Activated CD8-positive, alpha-beta memory T cell treated with anti-CD3 and anti-CD28 coated beads for 4 hours (primary cell): ENCODE measurements at places on chromosomes 4 and X.

DNA sequence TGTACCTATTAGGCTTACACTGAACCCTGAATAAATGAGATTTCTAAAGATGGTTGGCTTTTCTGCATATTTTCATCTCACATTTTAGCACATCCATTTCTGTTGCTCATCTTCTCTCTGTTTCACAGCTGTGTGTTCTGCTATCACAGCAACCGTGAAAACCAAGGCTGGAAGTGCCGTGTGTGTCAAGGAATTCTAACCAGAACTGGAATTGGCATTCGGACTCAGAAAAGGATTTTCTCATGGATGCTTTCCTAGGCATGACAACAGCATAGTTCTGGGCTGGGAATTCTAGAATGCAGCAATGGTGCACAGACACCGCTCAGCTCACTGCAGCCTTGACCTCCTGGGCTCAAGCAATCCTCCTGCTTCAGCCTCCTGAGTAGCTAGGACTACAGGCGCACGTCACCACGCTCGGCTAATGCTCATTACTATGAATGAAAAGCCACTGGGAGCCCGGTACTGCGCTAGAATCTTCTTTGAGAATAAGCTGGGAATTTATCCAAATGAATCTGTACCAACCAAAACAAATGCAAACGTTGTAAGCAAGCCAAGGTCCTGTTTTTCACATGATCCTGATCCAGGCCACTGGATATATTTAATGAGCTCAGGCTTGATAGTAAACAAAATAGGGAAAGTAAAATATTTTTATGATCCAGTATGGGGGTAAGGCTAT, 105.2 kb downstream of the RBM47 start:
- no peak for DNase-seq

DNA sequence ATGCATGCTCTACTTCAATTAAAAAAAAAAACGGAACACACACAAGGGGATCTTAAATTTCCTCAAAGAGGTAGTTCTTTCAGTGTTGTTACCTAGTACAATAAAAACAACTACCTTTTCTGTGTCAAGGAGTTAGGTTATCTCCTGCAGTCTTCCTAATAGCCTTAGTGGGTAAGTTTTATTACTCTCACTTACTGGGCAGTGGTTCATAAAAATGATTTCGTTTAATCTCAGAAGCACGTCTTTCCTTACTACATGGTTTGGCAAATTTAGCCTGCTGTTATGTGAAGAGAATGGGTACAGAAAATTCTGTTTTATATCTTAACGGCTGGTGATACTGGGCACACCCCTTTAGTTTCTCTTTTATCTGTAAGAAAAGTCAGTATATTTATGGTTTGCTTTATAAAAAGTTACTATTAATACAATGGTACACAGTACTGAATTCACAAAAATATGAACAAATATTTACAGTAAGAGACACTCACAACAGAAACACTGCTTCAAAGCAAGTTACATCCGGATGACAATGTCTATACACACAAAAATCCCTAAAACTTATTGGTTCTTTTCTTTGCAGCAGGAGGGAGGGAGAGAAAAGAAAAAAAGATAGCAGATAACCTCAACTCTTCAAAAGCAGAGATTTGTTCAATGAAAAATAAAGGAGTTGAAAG, 8.8 kb downstream of the ADH5 start:
- no peak for DNase-seq

DNA sequence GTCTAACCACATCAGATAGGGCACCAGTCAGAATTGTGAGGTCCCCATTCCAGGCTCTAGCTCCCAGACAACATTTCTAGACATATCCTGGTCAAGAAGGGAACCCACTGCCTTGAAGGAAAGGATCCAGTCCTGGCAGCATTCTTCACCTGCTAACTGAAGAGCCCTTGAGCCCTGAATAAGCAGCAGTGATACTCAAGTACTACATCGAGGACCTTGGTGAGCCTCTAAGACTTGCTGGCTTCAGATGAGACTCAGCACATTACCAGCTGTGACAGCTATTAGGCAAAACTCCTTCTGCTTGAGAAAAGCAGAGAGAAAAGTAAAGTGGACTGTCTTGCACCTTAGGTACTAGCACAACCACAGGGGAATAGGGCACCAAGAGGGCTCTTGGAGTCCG, 205.8 kb upstream of the F9 start:
- DNase-seq, result no peak

DNA sequence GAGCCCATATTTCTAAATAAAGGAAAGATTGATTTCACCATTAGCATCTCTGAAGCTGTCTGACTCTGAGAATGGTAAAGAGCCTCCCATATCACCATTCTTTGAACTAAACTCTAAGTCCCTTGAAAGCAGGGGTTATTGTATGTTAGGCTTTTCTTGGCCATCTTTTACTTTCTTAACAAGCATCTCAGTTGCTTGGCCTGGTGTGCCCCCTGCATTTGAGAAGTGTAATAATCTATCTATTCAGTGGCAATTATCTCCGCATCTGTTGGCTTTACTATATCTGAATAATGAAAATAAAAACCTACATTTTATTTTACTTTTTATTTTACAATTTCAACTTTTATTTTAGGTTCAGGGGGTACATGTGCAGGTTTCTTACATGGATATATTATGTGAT, 128.3 kb upstream of the ARMCX2 start:
- no peak for DNase-seq

DNA sequence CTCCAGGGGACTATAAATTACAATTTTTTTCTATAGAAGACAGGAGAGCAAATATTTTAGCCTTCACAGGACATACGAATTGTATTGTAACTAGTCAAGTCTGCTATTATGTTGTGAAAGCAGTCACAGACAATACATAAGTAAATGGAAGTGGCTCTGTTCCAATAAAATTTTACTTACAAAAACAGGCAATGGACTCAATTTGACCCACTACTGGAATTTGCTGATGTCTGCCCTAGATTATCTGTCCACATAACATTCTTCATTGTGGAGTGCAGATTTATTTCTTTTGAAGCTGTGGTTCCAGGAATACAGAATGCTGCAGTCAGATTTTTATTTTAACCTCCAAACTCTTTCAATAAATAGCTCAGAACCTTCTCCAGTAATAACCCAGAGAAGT, 330.3 kb downstream of the PPP4R3C start:
- no peak for DNase-seq

DNA sequence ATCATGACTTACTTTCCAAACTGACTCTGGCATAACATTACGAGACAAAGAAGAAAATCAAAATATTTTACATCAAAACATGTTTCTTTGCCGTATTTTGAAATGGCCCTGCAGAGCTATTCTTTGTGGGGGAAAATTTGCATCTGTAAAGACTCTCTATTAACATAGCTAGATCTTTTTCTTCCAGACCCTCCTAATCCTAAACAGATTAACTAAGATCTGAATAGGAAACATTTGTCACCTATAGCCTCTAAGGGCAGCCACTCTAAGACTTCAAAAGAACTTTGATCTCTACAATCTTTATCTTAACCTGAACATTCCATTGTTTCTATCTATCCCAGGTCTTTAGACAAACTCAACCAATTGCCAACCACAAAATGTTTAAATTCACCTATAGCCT, 176.6 kb upstream of the CENPE start:
- DNase-seq, result no peak

DNA sequence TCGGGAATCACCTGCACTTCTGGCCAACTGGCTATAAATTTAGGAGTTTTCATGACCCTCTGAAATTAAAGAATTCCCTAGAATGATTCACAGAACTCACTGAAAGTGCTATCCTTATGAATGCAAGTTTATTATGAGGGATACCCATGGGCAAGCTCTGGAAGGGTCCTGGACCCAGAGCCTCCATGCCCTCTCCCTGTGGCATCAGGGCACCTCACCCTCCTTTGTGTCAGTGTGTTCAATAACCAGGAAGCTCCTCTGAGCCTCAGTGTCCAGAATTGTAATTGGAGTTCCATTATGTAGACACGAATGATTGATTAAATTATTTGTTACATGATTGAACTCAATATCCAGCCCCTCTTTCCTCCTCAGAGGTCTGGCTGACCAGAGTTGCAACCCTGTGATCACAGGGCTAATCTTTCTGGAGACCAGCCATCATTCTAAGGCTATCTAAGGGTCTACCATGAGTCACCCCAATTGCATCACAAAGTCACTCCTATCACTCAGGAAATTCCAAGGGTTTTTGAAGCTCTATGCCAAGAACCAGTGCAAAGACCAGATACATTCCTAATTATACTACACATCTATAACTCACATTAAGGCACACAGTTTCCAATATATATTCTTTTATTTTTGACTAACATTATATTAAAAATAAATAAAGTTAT, 8.9 kb downstream of the ANXA3 start:
- no peak for DNase-seq

GRCh38 chr4:145898466-145898865, 40.2 kb downstream of the ZNF827 start:
- DNase-seq, result no peak

GRCh38 chr4:144574000-144574399, 72.0 kb upstream of the HHIP start:
- no peak for DNase-seq

DNA sequence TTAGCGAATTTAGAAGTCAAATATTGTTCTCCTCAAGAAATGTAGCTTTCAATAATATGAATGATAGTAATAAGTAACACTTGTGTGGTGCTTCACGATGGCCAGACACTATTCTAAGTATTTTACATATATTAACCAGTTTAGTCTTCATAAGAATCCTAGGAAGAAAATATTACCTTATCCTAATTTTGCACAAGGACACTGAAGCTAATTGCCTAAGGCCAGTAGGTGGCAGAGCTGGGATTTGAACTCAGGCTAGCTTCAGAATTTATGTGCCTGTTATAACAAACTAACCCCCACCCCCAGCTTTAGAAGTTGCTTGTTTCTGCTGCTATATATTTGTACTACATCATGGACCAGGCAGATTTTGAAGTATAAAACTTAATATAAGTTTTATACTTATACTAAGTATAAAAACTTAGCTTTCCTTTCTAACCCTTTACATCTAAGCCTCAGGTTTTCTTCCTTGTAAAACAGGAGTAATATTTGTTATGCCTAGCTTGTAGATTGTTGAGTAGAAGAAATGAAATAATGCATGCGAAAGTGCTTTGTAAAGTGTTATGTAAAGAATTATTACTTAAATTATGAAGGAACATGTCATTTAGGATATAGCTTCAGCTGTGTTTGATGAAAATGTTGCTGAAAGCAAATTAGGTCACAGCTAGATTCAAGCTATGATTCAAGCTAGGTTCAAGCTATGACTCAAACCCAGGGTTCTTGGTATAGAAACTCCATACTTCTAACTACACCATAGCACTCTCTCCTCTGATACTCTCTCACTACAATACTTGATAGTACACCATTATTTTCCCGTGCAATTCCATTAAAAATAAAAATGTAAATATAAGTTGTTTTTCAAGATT, 4.2 kb upstream of the CDS1 start:
- DNase-seq, result no peak

- DNase-seq, result no peak
These were observed 1.8 kb upstream of the TMEM164 start for GRCh38 chrX:110000847-110001713.

DNA sequence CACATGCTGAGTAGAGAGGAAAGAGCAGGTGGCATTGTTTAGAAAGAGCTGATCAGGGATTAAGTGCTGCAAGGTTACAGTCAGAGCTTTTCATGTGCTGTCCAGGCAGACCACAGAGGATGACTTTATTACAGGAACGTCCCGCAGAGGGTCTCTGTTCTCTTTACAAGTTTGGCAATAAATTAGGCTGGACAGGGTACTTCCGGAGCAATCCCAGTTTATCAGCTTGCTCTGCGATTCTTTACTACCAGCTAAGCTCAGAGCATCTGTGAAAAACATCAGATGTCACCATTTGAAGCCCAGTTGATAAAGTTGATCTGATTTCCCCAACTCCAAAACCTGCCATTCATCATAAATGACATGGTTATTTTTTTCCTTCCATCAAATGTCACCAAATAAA, 633.1 kb downstream of the NLGN4X start:
- no peak for DNase-seq

DNA sequence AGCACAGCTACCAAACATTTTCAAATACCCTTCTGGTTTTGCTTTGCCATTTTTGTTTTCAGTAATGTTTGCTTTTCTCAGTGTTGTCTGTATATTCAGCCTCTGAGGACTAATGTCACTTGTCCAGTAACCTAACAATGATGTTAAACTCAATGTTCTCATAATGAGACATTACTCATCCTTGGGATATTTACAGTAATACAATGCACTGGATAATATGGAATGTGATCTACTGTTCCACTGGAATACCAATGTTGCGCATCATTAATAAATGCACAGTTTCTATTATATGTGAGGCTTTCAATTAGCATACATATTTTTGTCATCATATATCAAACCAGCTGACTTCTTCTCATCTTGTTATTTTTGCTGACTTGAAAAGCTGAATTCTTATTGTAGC, 259.1 kb downstream of the SH2D1A start:
- no peak for DNase-seq

GRCh38 chr4:173490256-173490655, 39.8 kb downstream of the HAND2 start:
- DNase-seq, result no peak

DNA sequence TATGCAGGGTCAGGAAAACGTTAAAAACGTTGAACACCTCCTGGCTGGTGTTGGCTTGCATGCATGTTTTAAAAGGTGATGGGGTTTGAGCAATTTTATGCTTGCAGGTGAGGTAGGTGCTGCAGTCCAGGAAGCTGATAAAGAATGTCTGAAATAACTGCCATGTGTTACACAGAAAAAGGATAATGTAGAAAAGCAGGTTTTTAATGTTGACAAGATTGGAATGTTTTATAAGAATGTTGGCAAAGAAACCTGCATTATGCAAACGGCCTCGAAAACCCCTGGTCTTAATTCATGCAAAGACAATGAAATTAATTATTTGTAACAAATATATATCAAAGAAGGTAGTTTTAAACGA, 723.7 kb upstream of the AGA start:
- DNase-seq, result no peak

GRCh38 chr4:52244848-52245247, 193.7 kb downstream of the SPATA18 start:
- DNase-seq, result no peak

- no peak for DNase-seq
These were observed 5.7 kb upstream of the PPEF1 start for GRCh38 chrX:18701621-18702361.

DNA sequence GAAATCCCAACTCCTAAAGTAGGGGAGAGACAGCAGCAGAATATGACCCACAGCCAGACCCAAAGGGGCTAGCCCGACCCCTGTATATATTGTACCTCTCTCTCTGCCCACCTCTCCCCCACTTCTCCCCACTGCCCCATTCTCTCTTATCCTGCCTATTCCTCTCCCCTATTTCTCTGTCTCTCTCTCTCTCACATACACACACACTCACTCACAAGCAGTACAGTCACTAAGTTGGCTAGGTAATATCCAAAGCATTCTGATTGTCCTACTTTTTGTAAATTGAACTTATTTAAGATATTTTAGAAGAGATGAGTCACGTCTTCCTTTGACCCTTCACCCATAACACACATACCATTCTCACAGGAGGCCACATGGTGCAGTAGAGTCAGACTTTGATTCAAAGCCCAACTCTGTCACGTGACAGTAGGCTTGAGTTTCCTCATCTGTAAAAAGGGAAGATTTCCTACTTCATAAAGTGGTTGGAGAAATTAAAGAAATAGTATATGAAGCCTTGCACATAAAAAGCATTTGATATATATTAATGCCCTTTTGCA, 29.5 kb downstream of the SRPX2 start:
- no peak for DNase-seq

GRCh38 chr4:7166237-7166636, 26.1 kb upstream of the SORCS2 start:
- DNase-seq, result no peak
